CD4-positive, alpha-beta T cell treated with Interleukin-1 beta for 1 hour (primary cell): ENCODE measurements at places on chromosomes 2 and 18.

- no peak for DNase-seq
These were observed 214.9 kb upstream of the CHST9 start for GRCh38 chr18:27400001-27400400.

DNA sequence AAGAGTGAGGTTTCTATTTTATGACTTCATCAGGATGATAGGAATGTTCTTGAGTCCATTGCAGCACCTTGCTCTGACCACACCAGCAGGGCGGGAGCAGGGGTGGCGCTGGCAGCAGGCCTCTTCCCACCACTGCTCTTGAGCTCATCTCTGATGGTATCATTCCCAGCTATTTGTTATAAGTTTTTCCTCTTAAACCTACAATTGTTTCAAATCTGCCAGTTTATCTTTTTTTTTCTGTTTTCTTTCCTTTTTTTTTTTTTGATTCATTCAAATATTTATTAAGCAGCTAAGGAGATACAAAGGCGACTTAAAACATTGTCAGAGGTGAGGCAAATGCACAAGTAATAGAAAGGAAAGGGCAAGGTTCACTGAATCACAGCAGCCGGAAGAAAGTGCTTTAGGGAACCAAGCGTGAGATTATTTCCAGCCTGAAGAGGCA is 28.7 kb downstream of the NIFK start:
- DNase-seq = no peak

DNA sequence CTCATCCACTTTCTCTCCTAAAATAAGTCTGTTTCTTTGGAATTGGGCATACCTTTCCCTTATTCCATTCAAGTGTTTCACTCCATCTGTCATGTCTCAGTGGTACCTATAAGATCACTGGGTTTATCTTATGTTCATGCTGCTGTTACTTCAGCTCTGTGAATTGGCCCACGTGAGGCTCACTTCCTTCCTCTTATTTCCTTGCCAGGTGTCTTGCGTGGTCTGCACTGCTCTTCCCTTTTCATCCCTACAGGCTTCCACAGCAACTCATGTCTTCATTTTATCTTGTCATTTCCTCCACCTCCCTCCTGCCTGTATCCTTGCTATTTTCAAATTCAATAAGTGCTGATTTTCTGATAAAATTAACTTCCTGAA is 159.1 kb upstream of the ALPP start:
- no peak for DNase-seq

GRCh38 chr18:33584548-33585430 is 6.8 kb downstream of the ASXL3 start:
- DNase-seq = no peak

DNA sequence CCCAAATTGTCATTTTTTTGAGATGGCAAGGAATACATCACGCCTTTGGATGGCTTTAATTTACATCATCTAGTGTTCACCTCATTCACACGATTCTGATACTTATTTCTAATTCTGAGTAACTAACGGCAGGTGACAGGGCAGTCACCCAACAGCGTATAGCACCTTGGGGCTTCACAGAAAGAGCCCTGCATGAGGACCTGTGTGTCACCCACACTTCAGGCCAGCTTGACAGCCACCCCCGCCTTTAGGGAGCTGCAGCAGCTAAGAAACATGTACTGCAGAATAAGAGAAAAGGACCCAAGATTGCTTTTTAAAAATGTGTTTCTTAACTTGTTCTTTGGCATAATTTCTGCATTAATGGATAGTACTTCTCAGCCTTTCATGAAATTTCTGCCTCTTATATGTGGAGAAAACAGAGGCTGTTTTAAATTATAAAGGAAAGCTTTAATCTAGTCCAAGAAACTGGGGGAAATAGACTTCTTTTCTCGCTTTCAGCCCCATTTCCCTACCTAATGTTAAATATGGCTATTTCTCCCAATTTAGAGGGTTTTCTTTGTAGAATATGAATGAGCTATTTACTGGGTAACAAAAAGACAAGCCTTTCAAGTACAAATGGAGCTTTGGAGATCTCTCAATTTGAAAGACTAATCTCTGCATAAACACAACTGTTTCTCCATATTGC is 245.1 kb downstream of the LDLRAD4 start:
- no peak for DNase-seq

- no peak for DNase-seq
These were observed 147.3 kb downstream of the IRS1 start for GRCh38 chr2:226652369-226652768.

- DNase-seq = no peak
These were observed 1102.8 kb upstream of the KLHL29 start for GRCh38 chr2:22282220-22282619.
